ENCODE measurements at places on chromosomes 11 and 22.

- no peak for DNase-seq
Observed at GRCh38 chr11:74018331-74019005, 9.6 kb upstream of the UCP3 start.

DNA sequence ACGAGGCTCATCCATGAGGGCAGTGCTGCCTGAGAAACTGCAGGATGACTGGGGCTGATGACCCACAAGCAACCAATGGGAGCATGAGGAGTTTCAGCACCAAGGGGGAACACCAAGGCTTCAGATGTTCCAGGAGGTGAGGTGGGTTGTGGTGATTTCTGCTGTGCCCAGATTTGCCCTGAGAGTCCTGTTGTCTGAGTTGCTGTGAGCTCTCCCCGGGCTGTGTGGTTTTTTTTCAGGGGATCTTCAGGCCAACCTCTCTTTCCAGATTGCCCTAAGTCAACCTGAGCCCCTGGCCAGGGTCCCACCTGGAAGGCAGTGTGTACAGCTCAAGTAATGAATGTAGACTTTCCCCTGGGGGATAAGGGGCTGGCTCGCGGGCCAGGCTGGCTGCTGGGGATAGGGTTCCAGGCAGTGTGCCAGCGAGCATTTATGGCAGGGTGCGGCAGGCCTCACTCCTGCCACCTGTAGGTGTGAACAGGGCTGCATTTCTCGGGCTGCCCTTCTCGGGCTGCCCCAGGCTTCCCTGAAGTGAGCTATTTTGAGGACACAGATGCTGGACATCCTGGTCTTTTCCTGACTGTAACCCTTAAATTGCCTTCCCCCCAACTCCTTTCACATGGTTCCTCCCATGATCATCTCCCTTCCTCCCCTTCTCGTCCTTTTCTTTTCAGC lies 9.8 kb downstream of the SLC22A6 start:
- peak; percentile 13 for DNase-seq

GRCh38 chr11:68854273-68854958 lies 12.7 kb upstream of the CPT1A start:
- DNase-seq, result no peak

- no peak for DNase-seq
Observed at GRCh38 chr11:106177311-106177710, 99.8 kb downstream of the AASDHPPT start.

DNA sequence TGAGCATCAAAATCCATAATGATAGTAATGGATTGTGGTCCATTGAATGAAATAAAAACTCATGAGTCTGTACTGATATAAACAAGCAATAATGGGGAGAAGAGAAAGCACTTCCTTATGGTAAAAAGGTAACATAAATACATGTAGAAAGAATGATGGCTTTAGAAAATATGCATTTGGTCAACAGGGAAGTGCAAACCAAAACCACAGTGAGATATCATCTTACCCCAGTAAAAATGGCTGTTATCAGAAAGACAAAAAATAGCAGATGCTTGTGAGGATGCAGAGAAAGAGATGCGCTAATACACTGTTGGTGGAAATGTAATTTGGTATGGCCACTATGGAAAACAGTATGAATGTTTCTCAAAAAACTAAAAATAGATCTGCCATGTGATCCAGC lies 6.9 kb upstream of the MMP20 start:
- no peak for DNase-seq

DNA sequence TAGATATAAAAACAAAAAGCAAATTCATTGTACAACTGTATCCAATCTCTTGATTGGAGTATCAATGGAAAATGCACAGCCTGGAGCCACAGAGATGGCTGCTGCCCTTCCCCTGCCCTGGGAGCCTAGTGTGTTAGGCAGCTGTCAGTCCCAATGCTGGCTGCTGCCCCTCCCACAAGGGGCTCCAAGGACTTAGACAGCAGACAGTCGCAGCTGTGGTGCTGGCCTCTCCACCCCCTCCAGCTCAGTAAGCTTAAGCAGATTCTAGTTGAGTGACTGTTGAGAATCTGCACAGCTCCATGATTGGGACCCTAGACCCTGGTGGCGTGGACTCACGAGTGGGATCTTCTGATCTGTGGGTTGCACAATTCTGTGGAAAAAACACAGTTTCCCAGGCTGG lies 1511.2 kb downstream of the FAM181B start:
- DNase-seq, result no peak

DNA sequence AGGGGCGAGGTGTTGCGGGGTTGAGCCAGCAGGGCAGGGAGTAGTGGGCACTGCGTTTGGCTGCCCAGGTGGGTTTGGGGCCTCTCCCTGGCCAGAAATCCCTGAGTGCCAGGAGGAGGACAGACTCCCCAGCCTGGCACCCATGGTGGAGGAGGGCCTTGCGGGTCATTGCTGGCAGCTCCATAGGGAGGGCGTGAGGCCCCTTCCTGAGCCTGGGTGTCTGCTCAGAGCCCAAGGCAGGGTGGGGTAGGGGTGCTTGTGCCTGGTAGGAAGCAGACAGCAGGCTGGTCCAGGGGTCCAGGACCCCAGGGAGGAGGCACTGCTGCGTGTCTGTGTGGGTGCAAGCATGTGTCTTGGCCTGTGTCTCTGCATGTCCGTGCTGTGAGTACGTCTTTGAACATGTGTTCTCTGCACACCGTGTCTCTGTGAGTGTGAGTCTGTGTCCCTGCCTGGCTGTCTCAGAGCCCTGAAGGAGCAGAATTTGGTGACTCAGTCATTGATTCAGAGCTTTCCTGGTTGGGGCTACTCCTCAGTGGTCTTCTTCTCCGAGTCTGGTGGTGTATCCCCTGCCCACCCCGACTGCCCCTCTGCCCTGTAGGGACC lies 3.9 kb downstream of the TSPAN4 start:
- no peak for DNase-seq

GRCh38 chr11:8480858-8481257 lies 113.2 kb downstream of the STK33 start:
- no peak for DNase-seq

DNA sequence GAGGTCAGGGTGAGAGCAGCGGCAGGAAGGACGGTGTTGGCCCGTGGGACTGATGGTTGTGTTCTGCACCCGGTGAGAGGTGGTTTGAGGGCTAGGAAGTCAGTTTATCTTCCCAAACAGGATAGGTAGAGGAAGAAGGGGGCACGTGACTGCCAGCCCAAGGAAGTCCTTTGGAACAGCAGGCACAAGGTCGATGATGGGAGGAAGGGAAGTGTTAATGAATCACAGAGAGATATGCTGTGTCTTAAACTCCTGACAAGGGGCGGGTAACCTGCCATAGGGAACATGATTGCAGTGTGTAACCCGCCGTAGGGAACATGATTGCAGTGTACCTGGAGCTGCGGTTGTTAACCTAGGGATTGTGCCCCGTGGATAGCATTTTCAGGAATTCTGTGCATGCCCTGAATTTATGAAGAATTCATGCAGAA lies 49.0 kb downstream of the PRR5L start:
- no peak for DNase-seq

GRCh38 chr11:14300661-14301304 lies 58.2 kb downstream of the RRAS2 start:
- peak; percentile 57 for DNase-seq

- peak; percentile 76 for DNase-seq
Observed at GRCh38 chr22:44625981-44626687, 75.9 kb upstream of the PRR5 start.

GRCh38 chr11:73271936-73272679 lies at the start of gene P2RY6:
Gene P2RY6 (plus strand): TSS chr11:73272338. CDS start chr11:73296519, 24,181 bp downstream.
- DNase-seq, result no peak

DNA sequence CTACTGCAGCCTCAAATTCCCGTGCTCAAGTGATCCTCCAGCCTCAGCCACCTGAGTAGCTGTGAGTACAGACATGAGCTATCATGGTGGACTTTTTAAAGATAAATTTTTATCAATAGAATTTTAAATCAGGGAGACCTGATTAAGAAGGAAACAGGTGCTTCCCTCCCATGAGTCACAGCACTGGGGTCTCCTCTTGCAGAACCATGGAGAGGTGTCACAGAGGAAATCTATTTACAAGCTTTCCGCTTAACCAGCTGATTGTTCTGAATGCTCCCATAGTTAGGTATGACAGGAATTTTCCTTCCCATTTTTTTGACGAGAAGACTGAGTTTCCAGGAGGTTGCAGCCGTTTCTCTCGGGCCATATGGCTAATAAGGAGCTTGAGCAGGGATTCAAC lies 516.1 kb downstream of the MIAT start:
- DNase-seq, result no peak

DNA sequence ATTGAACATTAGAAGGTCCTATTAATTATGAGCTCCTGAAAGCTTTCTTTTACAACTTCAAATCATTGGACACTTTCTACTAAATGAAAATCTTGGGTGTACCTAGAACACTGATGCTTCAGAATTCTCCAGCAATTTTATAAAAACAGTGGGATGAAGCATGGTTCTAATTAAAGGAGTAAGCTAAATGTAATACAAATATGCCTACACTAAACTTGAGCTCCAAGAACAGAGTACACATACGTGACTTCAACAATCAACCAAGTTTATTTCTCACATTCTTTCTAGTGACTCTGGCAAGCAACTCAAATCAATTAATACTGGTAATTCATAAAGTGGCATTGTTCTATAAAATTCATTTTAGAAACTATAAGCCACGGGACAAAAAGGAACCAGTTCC lies 55.5 kb downstream of the PITPNB start:
- DNase-seq, result no peak

DNA sequence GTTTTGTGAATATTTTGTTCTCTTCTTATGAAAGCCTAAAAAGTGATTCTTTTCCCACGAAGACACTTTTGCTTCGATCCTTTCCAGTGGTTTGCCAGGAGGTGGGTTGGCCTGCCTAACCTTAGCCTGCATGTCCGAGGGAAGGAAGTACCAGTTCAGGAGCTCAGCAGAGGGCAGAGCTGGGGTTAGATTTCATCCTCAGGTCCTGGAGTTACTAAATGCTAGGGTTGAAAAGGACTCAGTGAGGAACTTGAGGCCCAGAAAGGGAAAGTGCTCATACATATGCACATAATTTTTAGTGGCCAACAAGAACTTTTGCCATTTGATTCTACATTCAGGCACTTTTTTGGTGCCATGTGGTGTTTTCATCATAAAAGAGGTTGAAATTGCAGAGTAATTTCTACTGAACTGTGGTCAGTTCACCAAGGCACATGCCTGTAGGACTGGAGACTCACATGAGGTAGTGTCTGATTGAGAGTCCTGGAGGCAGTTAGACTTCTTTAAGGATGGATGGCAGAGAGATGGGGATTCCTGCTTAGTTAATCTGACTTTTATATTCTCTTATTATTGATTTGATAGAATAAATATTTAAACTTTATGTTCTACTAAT lies 36.7 kb downstream of the NCAM1 start:
- DNase-seq, result no peak

DNA sequence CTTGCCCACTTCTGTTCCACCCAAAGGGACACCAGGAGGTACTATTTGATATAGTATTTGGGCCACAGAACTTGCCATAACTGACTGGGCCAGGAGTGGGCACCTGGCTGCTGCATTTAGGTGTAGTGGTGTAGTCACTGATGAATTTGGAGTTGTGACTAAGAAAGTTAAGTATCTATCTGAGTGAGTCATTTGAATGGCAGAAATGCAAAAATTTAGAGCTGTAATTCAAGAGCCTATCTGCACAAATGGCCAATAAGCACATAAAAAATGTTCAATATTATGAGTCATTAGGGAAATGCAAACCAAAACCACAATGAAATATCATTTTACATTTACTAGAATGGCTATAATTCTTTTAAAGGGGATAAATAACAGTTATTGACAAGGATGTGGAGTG lies 14.7 kb downstream of the GLYATL2 start:
- no peak for DNase-seq

- DNase-seq, result no peak
Observed at GRCh38 chr11:36162883-36163434, 126.3 kb downstream of the COMMD9 start.

- DNase-seq, result no peak
Observed at GRCh38 chr11:130625578-130626306, 177.3 kb downstream of the ADAMTS15 start.

GRCh38 chr11:94814272-94814976 lies 46.3 kb downstream of the AMOTL1 start:
- no peak for DNase-seq

- no peak for DNase-seq
Observed at GRCh38 chr11:21552911-21553310, 640.0 kb upstream of the ANO5 start.

- no peak for DNase-seq
Observed at GRCh38 chr11:26227883-26228502, 103.9 kb upstream of the ANO3 start.

GRCh38 chr11:24043842-24044241 lies 453.0 kb upstream of the LUZP2 start:
- DNase-seq, result no peak

DNA sequence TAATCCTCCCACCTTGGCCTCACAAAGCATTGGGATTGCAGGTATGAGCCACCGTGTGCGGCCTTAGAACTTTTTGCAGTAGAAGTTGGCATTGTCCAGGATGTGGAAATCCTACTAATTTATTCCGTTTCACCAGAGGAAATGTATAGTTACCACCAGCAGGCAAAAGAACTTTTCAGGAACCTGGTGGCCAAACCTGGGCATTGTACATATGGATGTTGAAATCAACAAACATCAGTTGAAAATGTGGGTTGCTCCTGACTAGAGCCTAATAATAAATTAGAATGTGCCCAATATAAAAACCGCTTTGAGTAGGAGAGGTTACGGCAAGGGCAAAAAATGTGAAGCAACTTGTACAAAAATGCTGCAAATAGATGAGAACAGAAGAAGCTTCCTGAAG lies 40.7 kb upstream of the XBP1 start:
- DNase-seq, result no peak

GRCh38 chr11:26578998-26579661 lies 7.1 kb upstream of the MUC15 start:
- no peak for DNase-seq

DNA sequence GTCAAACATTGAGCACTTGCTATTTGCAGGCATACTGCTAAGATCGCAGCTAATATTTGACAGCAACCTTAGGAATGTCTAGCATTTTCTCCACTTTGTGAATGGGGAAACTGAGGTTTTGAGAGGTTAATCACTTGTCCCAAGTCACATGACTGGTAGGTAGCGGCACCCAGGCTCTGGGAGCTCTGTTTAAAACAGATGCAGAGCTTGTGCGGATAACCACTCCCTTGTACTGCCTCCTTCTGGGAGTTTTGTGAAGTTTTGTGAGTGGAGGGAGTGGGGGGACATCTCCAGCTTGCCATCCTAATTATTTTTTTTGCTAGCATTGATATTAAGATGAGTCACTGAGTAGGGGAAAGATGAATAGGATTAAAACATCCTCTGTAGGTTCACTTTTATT lies 134.7 kb downstream of the GRIK4 start:
- DNase-seq, result no peak

GRCh38 chr11:32353884-32354283 lies 81.5 kb downstream of the WT1 start:
- no peak for DNase-seq

Data from activated CD4-positive, alpha-beta T cell treated with anti-CD3 and anti-CD28 coated beads, Interleukin-2, amount 50 U/mL, for 16 hours (primary cell).